Mesenchymal stem cell (in vitro differentiated cells and primary cell): ENCODE measurements at places on chromosomes 11 and 22.

DNA sequence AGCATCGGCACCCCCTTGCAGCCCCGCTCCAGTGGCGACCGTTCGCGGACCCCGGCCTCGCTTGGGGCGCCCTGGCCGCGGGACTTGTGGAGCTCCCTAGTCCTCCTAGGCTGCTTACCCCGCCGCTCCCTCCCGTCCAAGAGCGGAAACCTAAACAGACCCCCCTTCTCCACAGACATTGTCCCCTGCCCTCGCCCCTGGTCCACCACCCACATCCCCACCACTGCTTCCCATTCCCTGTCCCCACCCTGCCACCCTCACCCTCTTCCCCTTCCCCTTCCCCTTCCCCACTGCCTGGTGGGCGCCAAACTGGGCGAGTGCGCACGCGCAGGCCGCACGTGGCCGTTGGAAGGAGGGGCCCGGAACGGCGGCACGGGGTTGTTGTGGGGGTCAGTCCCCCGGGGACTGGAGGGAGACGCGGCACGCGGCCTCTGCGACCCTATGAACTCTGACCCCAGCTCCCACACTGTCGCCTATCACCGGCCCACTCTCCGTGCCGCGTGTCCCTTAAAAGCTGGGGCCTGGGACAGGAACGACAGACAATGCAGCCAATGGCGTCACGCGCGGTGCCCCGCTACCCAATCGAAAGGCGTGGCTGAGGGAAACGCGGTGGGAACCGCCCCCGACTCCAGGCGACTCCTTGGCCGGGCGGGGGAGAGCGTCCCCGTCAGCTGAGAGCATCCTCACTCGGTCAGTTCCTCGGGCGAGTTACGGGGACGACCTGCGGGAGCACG lies at the start of gene SNX32:
TSS of gene SNX32 (plus strand) at position 667 of the 734 bp plus-strand sequence. CDS start 103 bp downstream, outside the sequence.
- peak; percentile 93 for DNase-seq

DNA sequence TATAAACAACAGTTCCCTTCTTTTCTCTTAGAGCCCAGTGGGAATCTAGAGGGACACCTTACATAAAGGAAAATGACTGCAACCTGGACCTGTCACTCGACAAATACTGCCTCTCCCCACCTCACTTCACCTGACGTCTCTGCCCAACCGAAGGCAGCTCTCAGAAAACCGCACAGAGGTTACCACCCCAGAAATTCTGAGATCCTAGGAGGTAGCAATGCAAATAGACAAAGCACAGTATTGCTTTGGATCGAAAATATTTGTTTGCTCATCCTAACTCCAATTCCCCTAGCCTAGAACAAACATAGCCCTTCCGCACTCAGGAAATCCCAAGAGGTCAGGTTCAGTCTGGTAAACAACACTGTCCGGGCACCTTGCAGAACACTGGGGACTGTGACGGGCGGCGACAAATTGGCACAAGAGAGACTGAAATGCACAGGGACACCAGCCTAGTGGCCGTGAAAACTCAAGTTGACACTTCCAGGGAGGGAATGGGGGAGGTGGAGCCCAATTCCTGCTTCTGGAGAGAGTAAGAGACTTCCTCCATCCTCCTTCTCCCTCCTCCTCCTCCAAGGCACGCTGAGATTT lies 420 bp upstream of the TRIM44 start:
- DNase-seq, result no peak

DNA sequence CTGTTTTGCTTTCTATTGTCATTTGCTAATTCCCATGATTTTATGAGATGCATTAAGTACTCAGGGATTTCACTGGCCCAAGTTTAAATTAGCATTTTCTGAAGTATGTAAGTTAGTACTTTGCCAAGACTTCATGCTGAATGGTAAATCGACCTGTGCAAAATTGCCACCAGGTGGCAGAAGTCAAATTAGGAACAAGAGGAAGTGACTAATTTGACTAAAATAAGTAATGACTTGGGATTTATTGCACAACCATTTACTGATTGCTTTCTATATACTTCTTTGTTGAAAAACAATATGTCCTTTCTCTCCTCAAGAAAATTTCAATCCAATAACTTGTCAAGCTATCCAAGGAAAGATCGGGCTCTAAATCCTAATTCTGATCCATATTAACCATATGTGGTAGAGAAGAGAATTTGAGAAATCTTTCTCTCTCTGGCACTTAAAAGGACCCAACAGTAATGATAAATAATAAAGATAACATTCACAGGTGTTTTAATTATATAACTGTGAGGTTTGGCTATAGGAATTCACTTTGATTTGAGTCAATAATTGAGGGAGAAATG lies 253.7 kb upstream of the CHORDC1 start:
- peak; percentile 6 for DNase-seq

DNA sequence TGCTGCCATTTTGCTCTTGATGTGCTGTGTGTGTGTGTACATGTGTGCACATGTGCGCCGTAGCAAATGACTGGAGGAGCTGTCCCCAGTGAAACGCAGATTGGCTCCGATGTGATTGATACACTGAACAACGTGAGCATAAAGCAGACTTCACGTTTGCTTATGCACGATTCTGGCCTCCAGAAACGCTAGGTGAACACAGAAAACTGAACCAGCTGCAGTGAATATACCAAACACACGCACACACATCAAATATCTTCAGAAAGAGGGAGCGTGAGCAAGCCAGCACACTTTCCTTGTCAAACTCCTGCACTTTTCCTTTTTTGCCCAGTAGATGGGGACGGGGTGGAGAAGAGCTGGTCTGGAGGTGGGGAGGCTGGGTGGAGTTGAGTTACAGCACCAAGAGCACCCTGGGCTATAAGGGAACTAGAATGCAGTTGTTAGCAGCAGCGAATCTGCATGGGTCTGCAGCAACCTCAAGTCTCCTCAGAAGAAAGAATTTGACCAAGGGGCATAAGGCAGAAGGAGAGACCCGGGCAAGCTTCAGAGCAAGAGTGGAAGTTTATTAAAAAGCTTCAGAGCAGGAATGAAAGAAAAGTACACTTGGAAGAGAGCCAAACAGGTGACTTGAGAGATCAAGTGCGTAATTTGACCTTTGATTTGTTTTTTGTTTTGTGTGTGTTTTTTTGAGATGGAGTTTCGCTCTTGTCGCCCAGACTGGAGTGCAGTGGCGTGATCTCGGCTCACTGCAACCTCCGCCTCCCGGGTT lies 77.8 kb upstream of the CADM1 start:
- no peak for DNase-seq

DNA sequence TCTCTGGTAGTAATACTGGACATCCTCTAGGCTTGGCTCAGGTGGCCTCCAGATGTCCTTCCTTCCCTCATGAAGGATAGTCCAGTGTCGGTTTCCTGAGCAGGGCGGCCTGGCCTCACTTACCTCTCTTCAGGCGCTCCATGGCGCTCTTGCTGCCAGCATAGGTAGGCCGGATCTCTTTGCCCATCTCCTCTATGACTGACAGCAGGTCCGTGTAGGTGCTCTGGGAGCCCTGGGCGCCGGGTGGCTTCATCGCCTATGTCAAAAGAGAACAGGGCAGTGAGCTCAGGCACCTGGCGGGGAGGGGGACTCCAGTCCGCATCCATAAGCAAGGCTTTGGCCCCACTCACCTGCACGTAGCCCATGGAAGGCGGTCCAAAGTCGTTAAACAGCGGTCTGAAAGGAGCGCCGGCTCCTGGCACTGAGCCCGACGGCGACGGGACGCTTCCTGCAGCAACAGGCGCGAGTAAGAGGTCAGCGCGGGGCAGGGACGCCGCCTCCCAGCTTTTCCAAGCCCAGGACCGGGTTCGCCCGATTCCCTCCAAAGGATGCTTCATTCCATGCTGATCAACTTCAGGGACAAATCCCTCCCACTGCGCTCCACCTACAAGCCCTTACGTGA lies 609 bp downstream of the CDK2AP2 start:
- DNase-seq, result no peak

DNA sequence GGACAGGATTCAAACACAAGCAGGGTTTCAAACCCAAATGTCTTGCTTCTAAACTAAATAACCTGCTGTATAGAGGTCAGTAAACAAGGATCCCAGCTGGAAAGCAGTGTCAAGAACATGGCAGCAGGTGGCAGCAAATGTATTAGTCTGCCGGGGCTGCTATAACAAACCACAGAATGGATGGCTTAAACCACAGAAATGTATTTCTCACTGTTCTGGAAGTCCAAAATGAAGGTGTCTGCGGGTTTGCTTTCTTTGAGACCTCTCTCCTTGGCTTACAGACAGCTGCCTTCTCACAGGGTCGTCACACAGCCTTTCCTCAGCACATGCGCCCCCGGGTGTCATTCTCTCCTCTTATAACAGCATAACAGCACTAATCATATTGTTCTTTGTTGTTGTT lies 65.1 kb upstream of the LRRC55 start:
- peak; percentile 54 for DNase-seq

DNA sequence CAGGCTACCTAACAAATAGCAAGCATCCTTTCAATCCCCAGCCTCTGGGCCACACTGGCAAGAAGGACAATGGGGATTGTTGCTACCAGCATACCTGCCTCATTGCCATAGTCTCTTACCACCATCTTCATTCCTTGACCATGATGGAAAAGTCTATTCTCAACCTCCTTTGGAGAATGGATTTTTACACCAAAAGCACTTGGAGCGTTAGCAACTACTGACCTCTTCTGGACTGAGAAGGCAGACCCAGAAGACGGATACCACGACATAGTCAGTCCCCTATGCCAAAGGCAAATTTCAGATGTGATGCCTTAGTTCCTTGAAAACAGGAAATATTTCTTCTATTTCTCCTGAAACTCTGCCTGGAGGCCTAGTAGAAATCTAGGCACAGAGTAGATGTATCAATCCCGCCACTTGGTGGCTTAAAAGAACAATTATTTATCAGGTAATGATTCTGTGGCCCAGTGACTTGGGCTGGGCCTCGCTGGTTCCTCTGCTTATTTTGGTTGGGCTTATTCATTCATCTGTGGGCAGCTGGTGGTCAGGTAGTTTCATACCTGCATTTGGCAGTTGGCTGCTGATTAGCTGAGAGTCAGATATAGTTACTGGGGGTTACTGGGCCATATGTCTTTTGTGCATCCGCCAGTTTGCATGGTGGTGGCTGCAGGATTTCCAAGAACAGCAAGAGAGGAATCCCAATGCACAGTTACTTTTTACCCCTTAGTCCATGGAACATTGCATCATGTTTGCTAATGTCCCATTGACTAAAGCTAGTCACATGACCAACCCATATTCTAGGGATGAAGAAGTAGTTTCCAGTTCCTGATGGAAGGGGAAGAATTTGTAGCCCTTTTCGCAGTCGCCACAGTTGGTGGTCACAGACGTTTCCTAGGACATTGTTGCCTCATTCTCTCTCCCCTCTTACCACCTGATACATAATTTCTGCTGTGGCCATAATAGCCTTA lies 75.2 kb downstream of the DHCR7 start:
- peak; percentile 31 for DNase-seq

GRCh38 chr11:27120211-27120610 lies 79.6 kb downstream of the BBOX1 start:
- DNase-seq, result no peak

DNA sequence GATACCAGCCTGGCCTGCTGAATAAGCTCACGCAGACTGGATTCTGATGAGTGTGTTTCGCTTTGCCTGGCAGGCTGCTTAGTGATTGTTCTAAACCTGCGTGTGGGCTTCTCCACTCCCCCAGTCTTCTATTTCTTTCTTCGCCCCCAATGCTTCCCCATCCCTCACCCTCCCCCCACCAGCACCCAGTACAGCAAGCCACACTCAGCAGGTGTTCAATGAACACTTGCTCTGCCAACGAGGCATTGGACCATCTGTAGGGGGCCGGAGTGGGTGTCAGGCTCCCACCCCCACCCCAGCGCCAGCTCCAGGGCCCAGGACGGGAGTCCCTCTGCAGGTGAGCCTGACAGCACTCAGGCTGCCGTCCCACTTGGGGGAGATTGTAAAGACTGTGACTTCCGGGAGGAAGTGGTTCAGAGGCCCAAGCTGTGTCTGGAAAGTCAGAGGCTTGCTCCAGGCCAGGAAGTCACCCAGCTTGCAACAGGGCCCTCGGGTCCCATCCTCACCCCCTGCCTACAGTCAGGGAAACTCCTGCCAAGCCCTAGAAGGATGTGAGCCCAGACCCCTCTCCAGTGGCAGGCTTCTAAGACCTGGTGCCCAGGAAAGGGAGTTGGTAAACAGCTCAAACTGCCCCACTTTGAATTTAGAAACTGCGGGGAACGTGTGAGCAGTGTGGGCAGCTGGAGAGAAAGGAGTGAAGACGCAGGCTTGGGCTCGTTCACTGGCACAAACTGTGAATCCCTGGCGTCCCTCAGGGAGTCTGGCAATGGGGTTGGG lies 66.3 kb upstream of the PRDM11 start:
- DNase-seq, result no peak
